H1 (cell line): ENCODE measurements at places on chromosomes 2 and 18.

GRCh38 chr18:31451625-31452024 is 4.1 kb downstream of the DSG3 start:
- DNase-seq, result no peak

- DNase-seq, result no peak
Observed at GRCh38 chr2:84925336-84925723, 19.9 kb downstream of the TMSB10 start.

DNA sequence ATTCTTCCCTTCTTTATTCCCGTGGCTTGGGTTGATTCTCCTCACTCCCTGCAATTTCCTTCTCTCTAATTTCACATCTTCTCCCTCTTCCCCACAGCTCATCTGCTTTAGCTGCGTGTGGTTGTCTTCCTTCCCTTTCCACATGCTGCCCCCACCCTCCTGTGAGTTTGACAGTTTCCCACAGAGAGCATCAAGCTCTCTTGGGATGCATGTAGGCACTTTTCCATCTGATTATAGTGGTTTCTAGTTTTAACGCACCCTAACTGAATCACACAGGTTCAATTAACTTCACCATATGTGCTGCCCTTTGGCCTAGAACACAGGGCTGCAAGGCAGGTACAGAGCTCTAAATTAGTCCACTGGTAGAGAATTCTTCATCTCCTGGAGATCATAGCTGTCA is 110.5 kb downstream of the TACR1 start:
- DNase-seq, result no peak

DNA sequence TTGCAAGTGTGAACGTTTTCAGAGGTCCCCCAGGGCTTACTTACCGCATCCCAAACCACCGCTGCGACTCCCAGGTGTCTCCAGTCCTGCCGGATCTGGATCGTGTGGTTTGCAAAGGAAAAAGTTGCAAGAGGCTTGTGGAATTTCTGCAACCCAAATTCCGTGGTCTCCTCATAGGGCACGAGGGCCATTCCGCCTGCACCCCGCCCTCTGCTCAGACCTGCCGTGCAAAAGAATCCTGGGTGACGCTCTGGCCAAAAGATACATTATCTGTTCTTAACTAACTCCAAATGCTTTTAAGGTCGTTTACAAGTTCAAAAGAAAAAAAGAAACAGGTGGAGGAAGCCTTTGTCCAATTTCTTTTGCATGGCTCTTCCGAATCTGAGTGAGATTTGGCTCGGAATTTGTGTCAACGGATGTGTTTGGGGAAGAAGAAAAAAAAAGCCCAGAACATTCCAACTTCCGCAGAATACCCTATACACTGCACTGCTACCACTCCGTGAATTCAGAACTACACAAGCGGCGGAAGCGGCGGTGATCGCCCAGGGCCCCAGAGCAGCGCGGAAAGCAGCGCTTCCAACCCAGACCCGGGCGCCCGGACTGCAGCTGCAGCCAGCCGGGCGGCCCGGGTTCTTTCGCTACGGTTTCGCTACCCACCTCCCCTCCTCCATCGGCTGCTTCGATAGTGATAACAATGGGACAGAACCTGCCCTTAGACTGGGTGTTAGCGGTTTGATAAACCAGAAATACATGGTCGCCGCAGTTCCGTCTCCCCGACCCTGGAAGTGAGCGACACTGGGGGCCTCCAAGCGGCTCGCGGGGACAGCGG is 795 bp downstream of the METTL21A start:
- DNase-seq, result peak; percentile 73

DNA sequence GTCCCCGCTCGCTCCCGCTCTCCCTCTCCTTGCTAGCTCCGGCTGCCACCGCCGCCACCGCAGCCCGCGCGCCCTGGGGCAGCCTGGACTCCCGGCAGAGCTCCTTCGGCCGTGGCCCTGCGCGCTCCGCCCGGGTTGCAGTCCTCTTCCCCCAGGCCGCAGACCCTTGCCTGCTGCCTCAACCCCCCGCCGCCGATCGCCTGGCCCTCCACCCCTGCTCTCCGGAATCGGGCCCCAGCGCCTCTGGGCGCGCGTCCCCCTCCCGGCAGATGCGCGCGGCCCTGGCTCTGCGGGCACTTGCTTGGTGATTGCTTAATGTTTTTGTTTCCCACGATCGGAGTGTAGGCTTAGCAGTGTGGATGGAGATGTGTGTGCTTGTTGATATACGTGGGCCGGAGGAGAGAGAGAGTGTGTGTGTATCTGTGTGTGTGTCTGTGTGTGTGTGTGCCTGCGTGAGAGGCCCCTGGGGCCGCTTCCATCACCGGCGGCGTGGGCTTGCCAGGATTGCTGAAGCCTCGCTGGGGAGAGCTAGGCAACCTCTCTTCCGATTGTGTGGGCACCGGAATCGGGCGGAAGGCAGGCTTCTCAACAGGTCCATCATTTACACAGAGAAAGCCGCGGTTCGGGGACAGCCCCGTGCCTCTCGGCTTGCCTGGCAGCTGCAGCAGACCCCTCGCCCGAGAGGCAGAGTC is 877 bp downstream of the INHBB start:
- DNase-seq, result peak; percentile 63

GRCh38 chr2:238418999-238419546 is 7.7 kb upstream of the ASB1 start:
- no peak for DNase-seq

- no peak for DNase-seq
Observed at GRCh38 chr2:147495734-147496133, 349.1 kb upstream of the ACVR2A start.

GRCh38 chr2:128774320-128775216 is 455.9 kb upstream of the HS6ST1 start:
- peak; percentile 11 for DNase-seq

GRCh38 chr2:38026846-38027245 is 49.1 kb downstream of the CYP1B1 start:
- DNase-seq, result no peak

DNA sequence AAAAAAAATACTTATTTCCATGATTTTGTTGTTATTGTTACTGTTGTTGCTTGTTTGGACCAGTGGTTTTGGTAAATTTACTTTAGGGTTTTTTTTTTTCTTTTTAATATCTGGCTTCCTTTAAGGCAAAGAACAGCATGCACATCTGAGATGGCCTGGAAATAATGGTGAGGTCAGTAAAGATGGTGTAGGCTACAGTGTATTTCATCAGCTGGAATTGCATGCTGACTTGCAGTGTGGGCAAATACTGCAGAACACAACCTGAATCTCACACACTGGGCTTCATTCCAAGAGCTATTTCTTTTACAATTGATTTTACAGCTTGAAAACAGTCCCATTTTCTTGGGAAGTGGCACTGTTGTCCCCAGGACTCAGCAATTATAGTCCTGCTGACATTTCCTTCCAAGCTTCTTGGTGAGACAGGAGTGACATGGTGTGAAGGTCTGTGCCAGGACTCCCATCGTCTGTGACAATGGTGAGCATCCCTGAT is 376.1 kb upstream of the SOX11 start:
- no peak for DNase-seq

DNA sequence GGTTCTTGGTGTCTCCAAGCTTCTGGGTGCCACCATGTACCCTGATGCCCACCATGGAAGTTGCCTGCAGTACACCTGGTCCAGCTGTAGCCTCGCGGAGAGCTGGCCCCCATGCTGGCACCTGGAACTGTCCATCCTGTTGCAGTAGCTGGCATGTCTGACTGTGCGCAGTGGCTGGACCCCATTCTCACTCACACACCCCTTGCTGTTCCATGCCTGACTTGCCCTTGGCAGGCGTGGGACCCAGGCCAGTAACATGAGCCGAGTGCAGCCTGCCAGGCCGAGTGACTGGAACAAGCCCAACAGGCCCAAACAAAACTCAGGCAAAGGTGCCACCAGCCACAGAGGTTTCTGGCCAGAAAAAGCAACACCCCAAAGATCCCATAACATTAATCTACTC is 73.8 kb downstream of the NEURL3 start:
- DNase-seq, result no peak

- DNase-seq, result no peak
Observed at GRCh38 chr2:191929288-191929687, 82.4 kb upstream of the CAVIN2 start.

DNA sequence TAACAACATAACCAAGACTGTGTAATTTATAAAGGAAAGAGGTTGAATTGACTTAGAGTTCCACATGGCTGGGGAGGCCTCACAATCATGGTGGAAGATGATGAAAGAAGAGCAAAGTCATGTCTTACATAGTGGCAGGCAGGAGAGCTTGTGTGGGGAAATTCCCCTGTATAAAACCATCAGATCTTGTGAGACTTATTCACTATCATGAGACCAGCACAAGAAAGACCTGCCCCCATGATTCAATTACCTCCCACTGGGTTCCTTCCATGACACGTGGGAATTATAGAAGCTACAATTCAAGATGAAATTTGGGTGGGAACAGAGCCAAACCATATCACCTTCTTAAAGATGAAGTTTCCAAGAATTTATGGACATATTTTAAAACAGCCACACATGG is 2.5 kb upstream of the IL36RN start:
- no peak for DNase-seq

DNA sequence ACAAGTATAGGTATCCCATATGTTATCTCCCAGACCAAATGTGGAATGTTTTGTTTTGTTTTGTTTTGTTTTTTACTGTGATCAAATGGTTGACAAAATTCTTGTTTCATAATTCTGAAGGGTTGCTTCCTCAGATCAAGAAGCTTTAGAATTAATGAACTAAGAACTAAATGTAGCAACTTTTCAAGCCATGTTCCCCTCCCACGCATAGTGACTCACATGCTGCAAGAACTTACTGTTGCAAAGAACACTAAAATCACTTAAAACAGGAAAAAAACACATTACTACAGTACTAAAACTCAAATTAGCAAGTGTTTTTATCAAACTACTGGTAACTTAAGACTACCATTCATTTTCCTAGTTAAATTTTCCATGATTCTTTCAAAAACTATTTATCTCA is 30.6 kb downstream of the HNRNPLL start:
- DNase-seq, result no peak

DNA sequence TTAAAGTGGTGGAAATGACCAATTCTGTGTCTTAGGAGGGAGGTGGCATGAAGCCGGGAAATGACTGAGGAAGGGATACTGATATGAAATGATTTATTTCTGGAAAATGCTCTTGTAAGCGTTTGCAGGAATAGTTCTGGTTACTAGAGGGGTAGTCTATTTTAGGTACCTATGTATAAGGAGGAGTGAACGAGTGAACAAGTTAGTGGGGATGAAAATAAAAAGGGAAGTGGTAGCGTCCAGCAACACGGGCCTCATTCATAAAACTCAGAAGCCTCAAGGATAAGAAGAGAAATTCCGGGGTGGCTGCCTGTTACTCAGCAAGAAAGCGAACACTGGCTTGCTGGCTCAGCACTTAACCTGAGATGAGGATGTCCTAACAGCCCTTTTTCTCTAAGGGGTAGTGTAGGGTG is 303.3 kb downstream of the NCKAP5 start:
- DNase-seq, result no peak

DNA sequence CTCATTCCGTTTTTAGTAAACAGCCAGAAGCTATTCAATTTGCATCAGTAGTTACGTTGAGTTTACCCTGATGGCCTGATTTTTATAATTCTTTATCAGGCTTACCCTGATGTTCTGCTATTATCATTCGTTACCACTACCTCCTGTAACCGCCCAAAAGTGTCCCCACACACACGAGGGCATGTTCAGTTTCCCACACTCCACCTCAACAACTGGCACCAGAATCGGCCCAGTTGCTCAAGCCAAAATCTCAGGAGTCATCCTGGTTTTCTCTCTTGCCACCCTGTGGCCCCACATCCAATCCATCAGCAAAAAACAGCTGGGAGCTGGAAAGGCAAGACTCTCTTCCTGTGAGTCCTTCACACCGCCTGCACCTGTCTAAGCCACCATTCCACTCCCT is 102.9 kb upstream of the RAB6C start:
- peak; percentile 23 for DNase-seq

- no peak for DNase-seq
Observed at GRCh38 chr2:194455358-194455757, 1201.7 kb upstream of the SLC39A10 start.

DNA sequence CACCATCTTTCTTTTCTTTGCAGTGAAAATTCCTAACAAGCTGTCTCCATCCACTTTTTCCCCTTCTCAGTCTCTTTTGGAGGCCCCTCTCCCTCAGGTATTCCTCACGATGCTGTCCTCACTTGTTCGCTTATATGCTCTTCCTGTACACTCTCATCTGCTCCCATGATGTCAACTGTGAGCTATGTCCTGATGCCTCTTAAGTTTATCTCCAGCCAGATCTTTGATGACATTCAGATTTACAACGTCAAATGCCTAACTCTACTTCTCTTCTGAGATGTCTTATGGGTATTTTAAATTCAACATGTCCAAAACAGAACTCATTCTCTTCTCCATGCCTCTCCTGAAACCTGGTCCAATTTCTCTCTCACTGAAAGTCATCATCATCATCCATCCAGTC is 55.1 kb upstream of the SERTAD2 start:
- no peak for DNase-seq

DNA sequence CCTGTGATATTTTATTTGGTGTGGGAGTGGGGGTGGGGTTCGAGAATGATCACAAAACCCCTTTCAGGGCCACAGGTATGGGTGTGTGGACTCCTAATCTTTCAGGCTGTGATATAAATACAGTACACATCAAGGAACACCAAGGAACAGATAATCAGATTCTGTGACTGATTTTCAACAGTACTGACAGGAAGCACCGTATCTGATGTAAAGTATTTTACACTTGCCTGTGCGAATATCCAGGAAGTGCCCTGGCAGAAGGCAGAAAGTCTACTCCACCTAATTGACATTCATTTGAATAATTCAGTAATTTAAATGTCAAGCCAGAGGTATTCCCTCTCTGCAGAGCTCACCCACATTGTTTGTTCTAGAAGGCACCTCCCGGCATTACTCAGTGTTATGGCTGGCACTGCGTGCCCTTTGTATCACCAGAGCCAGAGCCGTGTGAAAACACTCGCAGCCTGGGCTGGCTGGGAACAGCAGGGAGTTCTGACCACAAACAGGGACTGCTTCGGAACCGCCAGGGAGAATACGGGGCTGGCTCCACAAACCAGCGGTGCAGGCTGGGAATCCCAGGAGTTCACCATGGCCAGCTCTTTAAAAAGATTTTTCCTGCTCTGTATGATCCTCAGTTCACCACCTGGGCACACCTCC is 91.8 kb downstream of the ACVR1 start:
- DNase-seq, result no peak

- no peak for DNase-seq
Observed at GRCh38 chr2:241498115-241499070, 10.0 kb downstream of the STK25 start.

- DNase-seq, result no peak
Observed at GRCh38 chr2:147609301-147609700, 235.5 kb upstream of the ACVR2A start.

- no peak for DNase-seq
Observed at GRCh38 chr2:65320946-65321345, 93.3 kb downstream of the ACTR2 start.

GRCh38 chr2:62382757-62383156 is 123.2 kb downstream of the TMEM17 start:
- no peak for DNase-seq

GRCh38 chr2:25280051-25280687 is 61.6 kb downstream of the DNMT3A start:
- no peak for DNase-seq
